Stimulated activated CD4-positive, alpha-beta T cell treated with anti-CD3 and anti-CD28 coated beads, Interleukin-4, amount 100 ng/mL, for 1 hour (primary cell): ENCODE measurements at places on chromosomes 1 and 21.
A peak's percentile ranks its signal among the peaks of the same experiment; 100 is the strongest.

GRCh38 chr1:70864302-70864701, 183.3 kb downstream of the PTGER3 start:
- no peak for DNase-seq

DNA sequence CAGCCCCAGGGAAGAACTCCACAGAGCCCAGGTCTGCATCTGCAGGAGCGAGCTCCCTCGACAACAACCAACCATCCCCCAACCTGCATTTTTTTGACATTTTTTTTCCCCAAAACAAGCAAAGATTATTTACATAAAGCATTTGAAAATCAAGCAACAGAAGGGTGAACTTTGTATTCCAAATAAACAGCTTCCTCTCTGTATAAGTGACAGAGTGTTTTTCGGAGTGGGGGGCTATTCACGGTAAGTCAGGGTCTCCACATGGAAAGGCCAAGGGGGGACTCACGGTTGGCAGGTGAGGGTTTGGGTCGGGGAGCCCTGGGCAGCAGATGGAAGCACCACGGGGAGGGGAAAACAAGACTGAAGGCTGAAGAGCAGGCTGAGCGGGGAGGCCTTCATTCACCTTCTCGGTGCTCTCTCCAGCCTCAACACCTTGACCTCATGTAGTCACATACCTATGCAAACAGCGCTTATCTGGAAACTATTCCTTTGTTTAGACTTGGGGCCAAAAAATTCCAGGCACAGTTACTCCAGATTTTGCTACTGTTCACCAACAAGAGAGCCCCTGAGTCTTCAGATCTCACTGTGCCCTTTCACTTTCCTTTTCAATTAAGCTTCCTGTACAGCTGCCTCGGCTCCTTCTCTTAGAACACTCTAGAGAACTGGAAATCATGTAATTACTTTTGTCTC, 27.6 kb downstream of the C2CD2 start:
- peak; percentile 17 for DNase-seq

DNA sequence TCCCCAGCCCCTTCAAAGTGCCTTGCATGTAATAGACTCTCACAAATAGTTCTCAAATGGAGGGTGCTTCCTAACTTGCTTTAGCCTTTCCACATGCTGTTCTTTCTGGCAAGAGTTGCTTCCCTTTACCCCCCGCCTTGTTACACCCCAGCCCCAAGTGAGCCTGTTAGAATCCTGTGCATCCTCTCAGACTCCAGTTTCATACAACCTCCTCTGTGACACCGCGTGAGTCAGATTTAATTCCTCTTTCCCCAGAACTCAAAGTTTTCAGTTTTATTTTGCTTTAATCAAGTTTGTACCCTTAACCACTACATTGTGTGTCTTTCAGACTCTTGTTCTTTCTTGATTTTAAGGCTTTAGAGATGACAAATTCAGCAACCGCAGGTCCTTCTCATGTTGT, 234.5 kb upstream of the HOOK1 start:
- DNase-seq, result no peak

DNA sequence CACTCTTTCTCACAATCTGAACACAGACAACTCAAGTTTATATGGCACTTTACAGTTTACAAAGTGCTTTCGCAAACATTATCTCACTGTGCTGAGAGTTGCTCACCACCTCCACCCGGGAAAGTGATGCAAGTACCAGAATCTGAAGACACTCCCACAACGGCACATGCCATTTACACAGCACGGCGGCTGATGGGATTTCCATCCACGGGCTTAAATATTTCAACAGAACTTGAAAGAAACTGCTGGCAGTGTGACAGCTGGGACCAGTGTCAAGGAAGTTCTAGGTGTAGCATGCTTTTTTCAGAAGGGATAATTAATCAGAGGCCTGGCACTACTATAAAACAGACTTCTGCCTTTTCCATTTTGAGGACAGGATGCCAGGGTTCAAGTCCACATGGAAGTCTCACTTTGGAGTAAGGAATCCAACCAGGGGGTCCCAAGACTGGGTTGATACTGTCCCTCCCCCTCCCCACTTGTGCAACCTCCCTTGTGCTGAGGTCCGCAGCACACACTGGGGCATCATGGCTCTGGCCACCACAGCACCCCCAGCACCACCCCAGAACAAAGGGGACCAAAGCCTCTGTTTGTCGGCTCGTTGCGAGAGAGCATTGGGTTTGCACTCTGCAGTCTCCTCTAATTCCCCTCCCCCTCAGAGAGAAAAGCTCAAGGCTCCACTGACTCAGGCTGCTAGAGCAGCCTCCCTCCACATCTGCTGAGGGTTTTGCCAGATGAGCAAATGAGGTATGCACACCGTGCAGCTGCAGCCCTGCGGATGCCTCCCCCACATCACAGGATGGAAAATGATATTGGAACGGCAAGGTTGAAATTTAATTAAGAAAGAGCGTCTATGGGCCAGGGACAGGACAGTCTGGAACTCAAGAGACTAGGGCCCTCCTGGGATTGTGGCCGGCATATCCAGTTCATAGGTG, 154.9 kb downstream of the TGFBR3 start:
- peak; percentile 31 for DNase-seq

GRCh38 chr1:70675737-70676156, 264.7 kb downstream of the CTH start:
- DNase-seq, result no peak

GRCh38 chr1:197320991-197321531, 53.0 kb downstream of the CRB1 start:
- DNase-seq, result no peak

DNA sequence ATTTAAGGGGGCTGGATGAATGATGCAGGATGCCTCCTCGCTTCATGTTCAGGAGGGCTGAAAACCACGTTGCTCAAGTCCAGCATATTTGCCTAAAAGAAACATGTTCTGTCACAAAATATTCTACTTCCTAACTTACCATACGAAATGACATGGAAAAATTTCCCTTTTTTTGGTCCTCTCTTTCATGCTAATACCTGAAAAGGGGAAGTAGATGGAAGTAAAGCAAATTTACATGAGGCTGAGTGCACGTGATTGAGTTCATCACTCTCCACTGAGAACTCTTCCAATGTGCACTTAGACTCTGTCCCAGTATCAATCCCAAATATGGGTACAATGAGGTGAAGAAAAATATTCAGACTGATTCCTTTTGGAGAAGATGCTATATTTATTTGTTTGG, 23.0 kb downstream of the XCL2 start:
- DNase-seq, result no peak

- DNase-seq, result no peak
Measured at GRCh38 chr1:94974241-94974640, 47.3 kb upstream of the CNN3 start.

- no peak for DNase-seq
Measured at GRCh38 chr1:168164771-168165170, 14.0 kb upstream of the TIPRL start.

DNA sequence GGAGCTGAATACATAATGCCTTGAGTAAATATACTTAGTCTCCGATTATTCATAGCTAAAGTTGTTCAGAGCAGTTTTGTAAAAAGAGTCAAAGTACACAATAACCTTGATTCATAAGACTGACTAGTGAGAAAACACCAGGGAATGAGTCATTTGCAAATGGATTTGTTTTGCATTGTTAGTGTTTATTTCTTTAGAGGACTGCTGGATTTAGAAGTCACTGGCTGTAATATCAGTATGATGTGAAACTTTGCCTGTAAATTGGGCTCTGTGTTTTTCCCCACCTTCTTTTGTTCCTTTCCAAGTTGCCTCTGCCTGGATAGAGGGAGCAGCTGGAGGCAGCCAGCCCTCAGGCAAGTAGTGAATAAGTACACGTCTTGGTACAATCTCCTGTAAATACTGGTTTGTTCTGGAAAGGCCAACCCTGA, 474.7 kb downstream of the NUF2 start:
- DNase-seq, result no peak

GRCh38 chr1:230422221-230422981, 3.7 kb downstream of the PGBD5 start:
- no peak for DNase-seq

- no peak for DNase-seq
Measured at GRCh38 chr1:166172106-166172505, 5.3 kb upstream of the FAM78B start.

- DNase-seq, result no peak
Measured at GRCh38 chr1:183783342-183783741, 21.6 kb upstream of the RGL1 start.

DNA sequence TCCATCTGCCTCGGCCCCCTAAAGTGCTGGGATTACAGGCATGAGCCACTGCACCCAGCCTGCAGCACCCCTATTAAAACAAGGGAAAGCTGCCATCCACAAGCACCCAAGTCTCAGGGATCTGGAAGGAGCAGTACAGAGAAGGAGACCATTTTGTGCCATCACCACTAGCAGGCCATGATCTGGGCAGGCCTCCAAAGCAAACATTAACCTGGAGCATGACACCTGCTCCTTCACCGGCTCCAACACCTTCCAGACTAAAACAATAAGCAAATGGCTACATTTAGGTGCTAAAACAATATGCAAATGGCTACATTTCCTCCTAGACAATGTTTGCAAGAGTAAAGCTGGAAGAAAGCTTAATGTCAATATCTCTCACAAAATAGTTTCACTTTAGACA, 16.7 kb downstream of the MEAF6 start:
- DNase-seq, result no peak

DNA sequence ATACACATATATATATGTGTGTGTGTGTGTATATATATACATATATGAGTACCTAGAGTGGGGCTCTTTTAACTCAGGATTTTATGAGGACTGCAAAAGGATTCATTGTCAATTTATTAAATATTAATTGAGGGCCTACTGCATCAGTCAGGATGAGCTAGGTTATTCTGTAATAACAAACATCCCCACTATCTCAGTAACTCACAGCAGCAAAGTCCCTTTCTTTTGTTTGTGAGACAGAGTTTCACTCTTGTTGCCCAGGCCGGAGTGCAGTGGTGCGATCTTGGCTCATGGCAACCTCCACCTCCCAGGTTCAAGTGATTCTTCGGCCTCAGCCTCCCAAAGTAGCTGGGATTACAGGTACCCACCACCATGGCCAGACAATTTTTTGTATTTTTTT, 63.8 kb upstream of the FAM20B start:
- DNase-seq, result no peak

DNA sequence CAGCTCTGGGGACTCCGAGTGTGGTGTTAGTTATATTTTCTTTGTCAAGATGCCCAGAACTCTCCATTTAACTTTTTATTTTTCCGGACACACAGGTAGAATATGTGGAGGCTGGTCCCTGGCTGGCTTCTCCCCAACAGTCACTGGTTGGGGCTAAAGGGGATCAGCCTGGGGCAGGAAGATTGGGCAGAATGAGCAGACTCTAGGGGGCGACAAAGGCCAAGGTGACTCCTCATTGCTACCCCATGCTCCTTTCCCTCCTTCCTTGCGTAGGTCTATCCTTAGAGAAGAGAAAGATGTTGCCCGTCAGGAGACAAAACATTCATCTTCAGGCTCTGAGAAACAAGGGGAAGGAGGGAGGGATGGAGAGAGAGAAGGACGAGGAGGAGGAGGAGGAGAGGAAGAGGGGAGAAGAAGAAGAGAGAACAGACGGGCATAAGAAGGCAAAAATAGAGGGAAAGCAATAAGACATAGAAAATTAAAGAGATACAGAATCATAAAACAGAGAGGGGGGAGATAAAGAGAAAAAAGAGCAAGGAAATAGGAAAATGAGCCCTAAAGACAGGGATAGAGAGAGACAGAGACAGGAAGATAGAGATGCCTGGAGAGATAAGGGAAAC, 89.9 kb downstream of the FOXD2 start:
- DNase-seq, result no peak

DNA sequence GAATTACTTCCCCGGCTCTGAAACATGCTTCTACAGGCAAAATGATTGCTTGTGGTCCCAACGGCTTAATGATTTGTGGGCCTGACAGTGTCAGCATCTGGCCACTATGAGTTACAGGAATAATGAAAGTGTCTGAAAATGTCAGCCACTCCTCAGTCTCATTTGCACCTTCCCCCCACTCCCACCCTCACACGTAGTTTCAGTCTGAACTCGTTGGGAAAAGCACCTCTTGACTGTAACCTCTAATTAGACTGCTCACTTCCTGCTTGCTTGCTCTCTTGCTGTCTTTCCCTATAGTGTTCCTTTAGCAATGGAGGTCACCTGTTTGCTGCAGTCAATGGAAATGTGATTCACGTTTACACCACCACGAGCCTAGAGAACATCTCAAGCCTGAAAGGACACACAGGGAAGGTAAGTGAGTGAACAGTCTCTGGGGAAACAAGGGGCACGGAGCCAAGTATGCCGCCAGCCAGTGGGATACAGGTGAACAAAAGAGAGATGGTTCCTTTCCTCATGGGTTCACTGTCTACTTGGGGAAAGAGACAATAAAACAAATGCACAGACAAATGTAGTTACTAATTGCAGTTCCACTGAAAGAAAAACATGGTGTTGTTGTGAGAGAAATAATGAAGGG, 27.1 kb downstream of the CFAP57 start:
- no peak for DNase-seq

DNA sequence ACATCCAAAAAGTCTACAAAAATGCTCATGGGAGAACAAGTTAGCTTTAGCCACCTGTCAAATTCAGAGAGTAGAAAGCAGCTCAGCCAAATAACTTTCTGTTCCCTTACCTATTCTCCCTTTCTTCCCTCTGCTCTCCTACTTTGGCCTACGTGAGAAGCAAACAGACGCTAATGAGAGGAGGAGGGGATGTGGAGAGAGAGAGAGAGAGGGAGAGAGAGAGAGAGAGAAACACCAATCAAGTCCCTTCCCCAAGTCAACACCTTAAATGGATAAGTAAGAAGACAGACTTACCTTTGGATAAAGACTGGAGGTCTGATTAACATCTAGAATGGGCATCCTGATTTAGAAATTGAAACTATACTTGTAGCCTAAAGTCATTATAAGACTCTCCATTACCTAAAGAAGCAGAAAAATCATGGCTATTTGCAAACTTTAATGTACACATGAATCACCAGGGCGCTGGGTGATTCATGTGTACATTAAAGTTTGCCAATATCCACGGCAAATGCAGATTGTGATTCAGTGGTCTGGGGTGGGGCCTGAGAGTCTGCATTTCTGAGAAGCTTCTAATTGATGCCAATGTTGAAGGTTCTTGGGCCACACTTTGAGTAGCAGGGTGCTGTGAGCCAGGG, 13.1 kb upstream of the DUSP12 start:
- no peak for DNase-seq

- DNase-seq, result no peak
Measured at GRCh38 chr1:61280452-61280851, 198.1 kb downstream of the NFIA start.

- DNase-seq, result no peak
Measured at GRCh38 chr21:39007532-39007931, 175.7 kb downstream of the PSMG1 start.

DNA sequence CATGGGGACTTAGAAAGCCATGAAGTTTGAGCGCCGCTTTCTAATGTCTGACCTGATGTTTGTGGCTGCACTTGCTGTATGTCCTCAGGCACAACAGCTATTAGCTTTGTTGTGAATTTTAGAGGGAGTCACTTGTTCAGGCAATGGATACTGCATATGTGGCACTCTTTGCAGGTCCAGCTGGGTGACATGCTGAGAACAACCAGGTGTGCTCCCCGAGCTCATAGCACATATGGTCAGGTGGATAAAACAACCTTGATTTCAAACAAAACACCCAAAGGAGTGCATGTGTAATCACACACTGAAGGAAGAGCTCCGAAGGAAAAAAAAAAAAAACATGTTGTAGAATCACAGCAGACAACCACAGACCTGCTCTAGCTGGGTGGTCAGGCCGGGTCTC, 178.6 kb downstream of the BACH1 start:
- no peak for DNase-seq

- DNase-seq, result no peak
Measured at GRCh38 chr1:94433866-94434265, 15.7 kb downstream of the ABCD3 start.

GRCh38 chr1:91032349-91032748, 10.5 kb upstream of the ZNF644 start:
- no peak for DNase-seq

GRCh38 chr1:181117648-181118449, 29.3 kb downstream of the IER5 start:
- DNase-seq, result no peak
